Jurkat, Clone E6-1 (cell line): ENCODE measurements at places on chromosomes 7 and 10.

DNA sequence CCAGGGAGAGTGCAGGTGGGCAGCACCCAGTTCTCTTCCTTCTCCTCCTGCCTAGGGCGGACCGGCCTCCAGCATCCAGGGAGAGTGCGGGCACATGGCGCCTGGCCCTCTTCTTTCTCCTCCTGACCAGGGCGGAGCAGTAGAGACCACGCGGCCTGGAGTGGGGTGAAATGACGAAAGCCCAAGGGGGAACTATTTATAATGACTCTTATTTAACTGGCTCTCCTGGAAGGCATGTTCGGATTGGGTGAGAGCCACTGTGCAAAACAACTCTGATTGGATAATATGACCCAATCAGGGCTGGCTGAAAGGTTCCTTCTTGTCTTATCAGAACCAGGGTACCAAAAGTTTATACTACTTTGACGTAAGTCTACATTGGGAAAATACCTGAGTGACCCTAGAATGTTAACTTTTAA, 63.1 kb downstream of the ZNF37A start:
- DNase-seq: no peak

- no peak for DNase-seq
These were observed 123.1 kb upstream of the INHBA start for GRCh38 chr7:41825927-41826480.

DNA sequence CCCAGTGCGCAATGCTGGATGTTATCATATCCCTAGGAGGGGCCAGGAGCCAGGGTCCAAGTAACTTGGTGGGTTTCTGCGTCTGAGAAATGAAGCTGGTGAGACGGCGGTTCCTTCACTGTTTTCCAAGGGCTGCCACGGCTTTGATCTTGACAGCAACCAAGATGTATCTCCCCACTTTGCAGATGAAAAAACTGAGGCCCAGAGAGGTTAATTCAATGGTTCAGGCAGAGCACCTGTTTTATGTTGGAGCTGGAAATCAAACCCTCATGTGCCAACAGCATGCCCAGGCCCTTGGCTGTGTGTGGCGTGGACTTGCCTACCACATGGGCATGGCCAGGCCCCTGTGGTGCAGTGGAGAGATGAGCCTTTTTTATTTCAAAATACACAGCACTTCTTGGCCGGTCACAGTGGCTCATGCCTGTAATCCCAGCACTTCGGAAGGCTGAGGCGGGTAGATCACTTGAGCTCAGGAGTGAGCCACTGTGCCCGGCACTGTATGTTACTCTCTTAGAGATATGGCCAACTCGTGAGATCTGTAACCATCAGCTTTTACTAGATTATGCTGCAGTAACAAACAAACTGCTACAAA, 225.2 kb upstream of the SH2B2 start:
- DNase-seq: no peak

GRCh38 chr7:39375047-39375873, 190.9 kb upstream of the YAE1 start:
- no peak for DNase-seq

DNA sequence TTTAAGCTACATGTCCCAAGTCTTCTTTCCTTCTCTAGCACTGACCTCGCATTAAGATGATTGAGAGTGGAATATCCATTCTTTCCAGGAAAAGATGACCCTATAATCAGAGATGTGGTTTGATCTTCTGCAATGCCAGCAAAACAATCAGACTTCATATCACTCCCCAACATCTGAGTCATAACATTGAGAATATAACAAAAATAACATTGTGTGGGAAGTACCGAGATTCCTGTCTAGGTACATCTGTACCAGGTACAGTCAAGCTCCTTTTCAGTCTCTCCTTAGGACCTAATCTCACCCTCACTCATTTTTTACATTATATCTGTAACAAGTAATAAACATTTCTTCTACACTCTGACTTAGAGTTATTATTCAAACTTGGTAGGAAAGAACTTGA, 201.6 kb downstream of the LRRTM3 start:
- DNase-seq: no peak

- DNase-seq: no peak
These were observed 27.5 kb downstream of the ELMO1 start for GRCh38 chr7:37420946-37421695.

- peak; percentile 86 for DNase-seq
These were observed 7.5 kb upstream of the LRRN3 start for GRCh38 chr7:111083413-111083812.

DNA sequence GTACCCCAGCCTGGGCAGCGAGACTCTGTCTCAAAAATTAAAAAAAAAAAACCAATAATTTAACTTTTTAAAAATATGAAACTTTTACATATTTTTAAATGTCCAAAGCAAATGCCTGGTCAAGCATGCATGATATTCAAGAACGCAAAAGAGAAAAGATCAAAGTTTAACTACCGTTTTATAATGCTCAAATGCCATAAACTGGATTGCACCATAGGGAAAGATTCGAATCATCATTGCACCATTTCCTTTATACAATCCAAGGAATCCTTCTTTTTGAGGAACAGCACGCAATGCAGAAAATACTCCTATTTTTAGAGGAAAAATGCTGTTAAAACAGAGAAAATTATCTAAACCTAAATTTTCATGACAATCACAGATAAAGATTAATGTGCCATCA, 20.9 kb downstream of the SLC25A16 start:
- no peak for DNase-seq

DNA sequence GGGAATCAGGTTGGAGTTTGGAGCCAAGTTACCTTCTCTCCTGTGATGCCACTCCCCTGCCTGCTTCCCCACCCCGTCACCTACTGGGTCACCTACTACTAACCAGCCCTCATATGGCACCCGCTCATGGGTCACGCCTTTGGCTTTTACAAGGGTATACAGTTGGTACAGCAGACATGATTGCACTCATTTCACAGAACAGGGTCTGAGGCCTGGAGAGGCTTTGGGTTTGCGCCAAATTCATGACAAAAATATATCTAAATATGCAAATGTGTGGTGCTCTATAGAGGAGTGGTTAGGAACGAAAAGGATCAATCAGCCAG, 10.7 kb downstream of the CRYGN start:
- DNase-seq: no peak

DNA sequence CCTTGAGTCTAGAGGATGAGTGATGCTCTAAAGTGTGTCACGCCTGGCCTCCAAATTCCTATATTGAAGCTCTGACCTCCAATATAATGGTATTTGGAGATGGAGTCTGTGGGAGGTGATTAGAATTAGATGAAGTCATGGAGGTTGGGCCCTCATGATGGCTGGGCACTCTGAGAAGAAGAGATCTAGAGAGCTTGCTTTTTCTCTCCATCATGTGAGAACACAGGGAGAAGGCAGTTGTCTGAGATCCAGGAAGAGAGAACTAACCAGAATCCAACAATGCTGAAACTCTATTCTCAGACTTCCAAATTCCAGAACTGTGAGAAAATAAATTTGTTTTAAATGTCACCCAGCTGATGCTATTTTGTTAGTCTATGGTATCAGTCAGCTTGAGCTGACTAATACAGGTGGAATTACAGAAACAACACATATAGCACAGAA, 15.1 kb downstream of the RNF216 start:
- no peak for DNase-seq

- DNase-seq: no peak
These were observed 2.9 kb downstream of the NPC1L1 start for GRCh38 chr7:44538093-44538797.

DNA sequence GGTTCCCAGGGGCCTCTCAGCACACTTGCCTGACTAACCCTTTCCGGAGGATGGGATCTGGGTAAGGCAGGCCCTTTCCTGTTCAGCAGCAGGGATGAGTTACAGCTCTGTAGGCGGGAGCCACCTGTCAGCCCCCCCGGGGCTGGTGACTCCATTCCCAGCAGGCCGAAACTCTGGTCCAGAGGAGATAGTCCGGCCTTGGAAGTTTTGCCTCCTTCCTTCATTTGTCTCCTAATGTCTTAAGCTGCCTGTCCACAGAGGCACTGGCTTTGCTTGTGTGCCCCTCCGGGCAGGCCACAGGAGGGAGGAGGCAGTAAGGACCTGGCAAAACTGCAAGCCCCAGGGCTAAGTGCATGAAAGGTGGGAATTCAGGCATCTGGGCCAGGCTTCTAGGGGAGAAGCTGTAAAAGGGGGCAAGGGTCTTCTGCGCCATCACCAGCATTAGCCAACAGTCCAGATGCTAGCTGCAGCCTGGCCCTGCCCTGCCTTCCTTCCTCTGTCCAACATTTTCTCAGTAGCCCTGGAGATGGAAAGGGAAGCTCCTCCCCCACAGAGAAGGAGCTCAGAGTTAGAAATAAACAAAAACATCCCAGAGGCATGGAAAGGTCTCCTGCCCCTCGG, 1.2 kb downstream of the ADIRF start:
- DNase-seq: no peak
